ENCODE measurements at places on chromosomes 4 and X. TPM values are rescaled to one million over a fixed set of nuclear protein-coding genes. Genes with fewer than 3 reads are reported as not detected.

DNA sequence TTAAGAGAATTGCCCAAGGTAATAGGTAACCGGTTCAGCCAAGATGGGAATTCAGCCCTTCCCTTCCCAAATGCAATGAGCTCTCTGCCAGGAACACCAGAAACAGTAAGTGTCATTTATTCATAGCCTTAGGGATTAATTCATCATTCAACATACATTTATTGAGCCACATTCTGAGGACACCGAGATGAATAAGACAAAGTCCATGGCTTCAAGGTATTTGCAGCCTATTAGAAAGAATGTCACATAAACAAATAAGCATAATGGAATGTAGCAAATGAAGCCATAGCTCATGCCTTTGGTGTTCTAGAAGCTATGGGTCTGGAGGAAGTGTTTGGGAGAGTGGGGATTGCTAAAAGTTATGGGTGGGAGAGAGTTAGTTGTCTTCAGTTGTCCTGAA, 6.3 kb upstream of the TAB3 start:
- no peak overlapping the region for H3K4me3 ChIP-seq
- peaks cover 8% of the 10 kb centered on the region for H3K27me3 ChIP-seq
- peaks cover 2% of the 10 kb centered on the region for H3K36me3 ChIP-seq
- peaks cover 12% of the 10 kb centered on the region for H3K4me1 ChIP-seq
- DNase-seq, result no peak

DNA sequence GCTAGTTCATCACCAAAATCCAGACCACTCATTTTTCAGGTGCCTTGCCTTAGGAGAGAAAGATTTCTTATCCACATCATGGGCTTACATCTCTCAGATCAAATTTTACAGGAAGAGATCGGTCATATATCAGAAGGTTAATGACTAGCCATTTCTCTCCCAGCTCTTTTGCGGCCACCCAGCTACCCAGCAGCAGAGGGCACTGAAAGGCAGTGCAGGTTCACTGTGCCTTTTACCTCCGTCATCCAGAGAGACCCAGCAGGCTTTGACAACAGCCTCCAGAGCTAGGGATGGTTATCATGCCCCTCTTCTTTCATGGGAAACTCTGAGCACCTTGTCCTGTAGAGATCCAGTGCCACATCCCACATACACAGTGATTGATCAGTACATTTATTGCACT, 384.8 kb downstream of the AFF2 start:
- no peak for DNase-seq
- no peaks in the 10 kb centered on the region for H3K4me1 ChIP-seq
- no peak overlapping the region for H3K27ac ChIP-seq
- H3K4me3 ChIP-seq, result no peak overlapping the region

DNA sequence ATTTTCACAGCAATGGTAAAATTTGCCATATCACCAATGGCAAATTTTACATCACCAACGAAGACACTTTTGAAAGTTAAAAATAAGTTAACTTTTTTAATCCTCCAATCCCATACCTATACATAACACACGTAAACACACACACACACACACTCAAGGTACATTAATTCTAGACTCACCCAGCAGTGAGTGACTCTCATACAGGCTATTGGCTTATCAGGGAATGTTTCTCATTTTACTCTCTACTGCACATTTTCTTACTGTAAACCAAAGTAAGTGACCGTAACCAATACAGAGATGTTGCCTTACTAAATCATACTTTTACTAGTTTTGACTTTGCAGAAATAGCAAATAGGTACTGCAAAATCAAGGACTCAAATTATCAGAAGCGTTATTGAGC, 2.3 kb downstream of the VEGFC start:
- H3K4me1 ChIP-seq, result peaks cover 4% of the 10 kb centered on the region
- H3K4me3 ChIP-seq, result no peak overlapping the region
- DNase-seq, result no peak
- no peaks in the 10 kb centered on the region for H3K36me3 ChIP-seq
- H3K27me3 ChIP-seq, result peaks cover 44% of the 10 kb centered on the region
- H3K27ac ChIP-seq, result no peak overlapping the region

- H3K27me3 ChIP-seq, result peaks cover 10% of the 10 kb centered on the region
- H3K4me3 ChIP-seq, result no peak overlapping the region
- H3K4me1 ChIP-seq, result no peaks in the 10 kb centered on the region
- no peak for DNase-seq
- no peaks in the 10 kb centered on the region for H3K36me3 ChIP-seq
These were observed 168.8 kb downstream of the RELL1 start for GRCh38 chr4:37517326-37517725.

FAM9B gene
- total RNA-seq, result not detected

SLC25A6 gene
- total RNA-seq, result 261 TPM

GLOD5 gene
- total RNA-seq, result not detected

BLOC1S4 gene
- 17.6 TPM for total RNA-seq

DNA sequence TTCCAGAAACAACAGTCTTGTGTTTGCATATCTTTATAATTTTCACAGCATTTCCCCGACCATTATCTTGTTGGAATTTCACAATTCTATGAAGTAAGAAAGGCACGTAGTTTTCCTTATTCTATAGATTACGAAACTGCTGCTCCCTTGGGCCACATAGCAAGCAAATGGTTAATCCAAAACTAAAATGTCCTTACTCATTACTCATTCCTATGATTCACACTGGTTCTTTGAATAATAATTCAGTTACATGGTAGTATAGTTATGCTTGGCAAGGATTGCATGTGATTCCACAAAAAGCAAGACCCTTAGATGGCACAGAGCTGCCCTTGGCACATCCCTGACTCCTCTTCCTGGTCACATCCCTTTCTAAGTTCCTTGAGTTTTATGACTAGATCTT, 51.2 kb downstream of the OR13H1 start:
- no peaks in the 10 kb centered on the region for H3K4me1 ChIP-seq
- H3K27me3 ChIP-seq, result no peaks in the 10 kb centered on the region
- no peak overlapping the region for H3K4me3 ChIP-seq
- H3K36me3 ChIP-seq, result no peaks in the 10 kb centered on the region
- no peak overlapping the region for H3K27ac ChIP-seq

COL4A6 gene
- total RNA-seq, result not detected

GRCh38 chr4:185219551-185220344, 10.3 kb downstream of the SNX25 start:
- no peak for DNase-seq
- H3K4me3 ChIP-seq, result no peak overlapping the region
- no peak overlapping the region for H3K27ac ChIP-seq
- H3K4me1 ChIP-seq, result peaks cover 2% of the 10 kb centered on the region

DMD gene
- total RNA-seq, result 0.57 TPM

- H3K27me3 ChIP-seq, result peaks cover 4% of the 10 kb centered on the region
- H3K4me1 ChIP-seq, result peaks cover under 1% of the 10 kb centered on the region
- no peak overlapping the region for H3K4me3 ChIP-seq
- H3K36me3 ChIP-seq, result no peaks in the 10 kb centered on the region
- no peak overlapping the region for H3K27ac ChIP-seq
These were observed 100.7 kb upstream of the MAMLD1 start for GRCh38 chrX:150262456-150262855.

DNA sequence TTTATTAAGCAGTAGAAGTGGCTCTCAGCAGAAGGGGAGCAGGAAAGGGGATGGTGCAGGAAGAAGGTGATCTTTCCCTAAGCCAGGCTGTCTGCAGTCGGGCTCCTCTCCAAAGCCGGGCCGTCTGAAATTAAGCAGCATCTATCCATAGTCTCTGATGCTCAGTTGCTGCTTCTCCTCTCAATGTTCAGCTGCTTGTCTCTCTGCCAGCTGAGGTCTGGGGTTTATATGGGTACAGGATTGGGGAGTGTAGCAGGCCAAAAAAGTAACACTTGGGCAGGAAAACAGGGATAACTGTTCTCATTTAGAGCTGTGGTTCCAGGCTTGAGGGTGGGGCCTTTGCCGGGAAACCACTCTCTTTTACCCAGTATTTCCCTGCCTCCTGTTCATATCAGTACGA, 39.2 kb upstream of the CCKAR start:
- H3K4me3 ChIP-seq, result no peak overlapping the region
- DNase-seq, result no peak
- no peaks in the 10 kb centered on the region for H3K27me3 ChIP-seq
- H3K36me3 ChIP-seq, result no peaks in the 10 kb centered on the region
- no peak overlapping the region for H3K27ac ChIP-seq

DNA sequence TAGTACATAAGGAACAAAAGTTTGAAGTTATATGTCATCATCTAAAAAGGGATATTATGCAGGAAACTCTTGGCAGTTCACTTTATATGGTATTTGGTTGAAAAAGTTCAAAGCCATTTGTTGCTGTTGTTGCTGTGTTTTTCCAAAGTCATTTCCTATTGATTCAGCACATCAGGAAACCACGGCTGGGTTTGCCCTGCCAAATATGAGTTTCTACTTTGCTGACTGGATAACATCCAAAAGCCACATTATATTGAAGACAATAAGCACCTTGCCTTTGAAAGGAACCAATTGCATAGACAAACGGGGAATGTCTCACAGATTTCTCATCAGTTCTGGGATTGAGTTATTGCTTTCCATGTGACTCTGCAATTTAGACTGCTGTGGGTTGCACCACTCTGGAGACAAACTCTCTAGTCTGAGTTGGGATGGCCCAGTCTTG, 206.1 kb downstream of the SLC39A8 start:
- DNase-seq, result no peak
- no peak overlapping the region for H3K27ac ChIP-seq
- H3K4me1 ChIP-seq, result no peaks in the 10 kb centered on the region

- no peak overlapping the region for H3K27ac ChIP-seq
- no peak overlapping the region for H3K4me3 ChIP-seq
- peaks cover 24% of the 10 kb centered on the region for H3K4me1 ChIP-seq
- no peak for DNase-seq
These were observed 33.6 kb downstream of the TMEM154 start for GRCh38 chr4:152646221-152646620.

DAPP1 gene
- total RNA-seq, result 39.5 TPM

SNCA gene
- 4.6 TPM for total RNA-seq

GRCh38 chr4:47413521-47413920, 50.0 kb downstream of the COMMD8 start:
- no peak for DNase-seq
- no peak overlapping the region for H3K27ac ChIP-seq
- peaks cover 7% of the 10 kb centered on the region for H3K27me3 ChIP-seq
- no peaks in the 10 kb centered on the region for H3K36me3 ChIP-seq
- H3K4me3 ChIP-seq, result no peak overlapping the region

GRCh38 chrX:77436682-77437081, 10.5 kb upstream of the FGF16 start:
- H3K4me3 ChIP-seq, result no peak overlapping the region
- peaks cover 2% of the 10 kb centered on the region for H3K4me1 ChIP-seq
- H3K27ac ChIP-seq, result no peak overlapping the region
- no peaks in the 10 kb centered on the region for H3K36me3 ChIP-seq

- peaks cover 6% of the 10 kb centered on the region for H3K27me3 ChIP-seq
- peaks cover 4% of the 10 kb centered on the region for H3K4me1 ChIP-seq
- no peak overlapping the region for H3K27ac ChIP-seq
- H3K4me3 ChIP-seq, result no peak overlapping the region
- no peaks in the 10 kb centered on the region for H3K36me3 ChIP-seq
These were observed 73.0 kb downstream of the TAB3 start for GRCh38 chrX:30816079-30816478.

GRCh38 chrX:109281483-109282275, 200.2 kb downstream of the GUCY2F start:
- H3K4me1 ChIP-seq, result no peaks in the 10 kb centered on the region
- H3K27ac ChIP-seq, result no peak overlapping the region
- H3K27me3 ChIP-seq, result no peaks in the 10 kb centered on the region
- no peak for DNase-seq

DNA sequence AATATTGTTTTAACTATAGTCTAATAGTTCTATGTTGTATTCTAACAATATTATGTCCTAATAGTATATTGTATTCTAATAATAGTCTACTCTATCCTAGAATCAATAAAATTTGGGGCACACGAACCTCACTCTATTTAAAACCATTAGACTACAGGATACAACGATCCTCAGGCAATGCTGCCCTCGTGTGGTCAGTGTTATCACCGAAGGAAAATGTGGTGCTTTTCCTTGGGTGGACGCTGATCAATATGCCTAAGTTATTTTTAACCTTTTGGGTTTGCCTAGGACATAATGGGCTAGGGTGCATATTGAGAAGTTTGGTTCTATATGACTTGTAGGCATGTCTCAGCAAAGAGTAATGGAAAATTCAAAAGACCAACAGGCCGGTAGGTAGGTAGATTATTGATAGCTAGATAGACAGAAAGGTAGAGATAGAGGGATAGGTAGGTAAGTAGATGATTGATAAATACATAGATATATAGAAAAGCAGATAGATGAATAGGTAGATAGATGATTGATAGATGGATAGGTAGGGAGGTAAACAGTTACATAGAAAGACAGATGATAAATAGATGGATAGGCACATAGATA, 75.1 kb downstream of the PRKX start:
- DNase-seq, result peak; percentile 41
- no peaks in the 10 kb centered on the region for H3K4me1 ChIP-seq

SHOX gene
- total RNA-seq, result not detected

- H3K36me3 ChIP-seq, result no peaks in the 10 kb centered on the region
- H3K27me3 ChIP-seq, result no peaks in the 10 kb centered on the region
- H3K4me1 ChIP-seq, result no peaks in the 10 kb centered on the region
- no peak overlapping the region for H3K4me3 ChIP-seq
- no peak for DNase-seq
These were observed 482.5 kb downstream of the RPA4 start for GRCh38 chrX:97366237-97366636.

Data from activated CD4-positive, alpha-beta T cell treated with anti-CD3 and anti-CD28 coated beads, Interleukin-2, amount 10 ng/mL, durations not matched to agents 7 days and 5 days (primary cell).